Activated CD4-positive, alpha-beta T cell treated with anti-CD3 and anti-CD28 coated beads, Interleukin-2, amount 50 U/mL, for 48 hours (primary cell): ENCODE measurements at places on chromosomes 3 and 15.
A peak's percentile ranks its signal among the peaks of the same experiment; 100 is the strongest.

GRCh38 chr15:91116113-91117067, 16.3 kb downstream of the SV2B start:
- DNase-seq = no peak

- no peak for DNase-seq
Observed at GRCh38 chr3:54550221-54550977, 377.5 kb downstream of the LRTM1 start.

DNA sequence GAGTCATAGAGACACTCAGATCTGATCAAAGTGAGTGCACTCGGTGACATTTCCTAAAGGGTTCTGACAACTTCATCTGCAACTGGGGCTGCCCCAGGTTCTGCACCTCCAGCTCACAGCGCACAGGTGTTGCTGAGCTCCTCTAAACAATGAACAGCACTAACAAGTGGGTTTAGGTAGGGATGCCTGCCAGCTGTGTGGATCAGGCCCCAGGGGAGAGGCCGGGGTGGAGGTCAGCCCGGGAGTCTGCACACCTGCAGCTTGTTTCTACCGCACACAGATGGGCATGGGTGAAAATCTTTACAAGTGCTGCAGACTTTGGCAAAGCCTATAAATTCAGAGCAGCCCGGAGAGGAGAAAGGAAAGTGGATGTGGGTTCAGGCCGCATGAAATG, 355 bp downstream of the FBXW12 start:
- no peak for DNase-seq

- DNase-seq = peak; percentile 84
Observed at GRCh38 chr3:46276497-46277099, 34.3 kb downstream of the CCR3 start.

GRCh38 chr3:71168880-71169411, 414.6 kb downstream of the FOXP1 start:
- DNase-seq = no peak

GRCh38 chr3:141816958-141817357, 53.8 kb downstream of the GRK7 start:
- no peak for DNase-seq

- DNase-seq = no peak
Observed at GRCh38 chr3:72355168-72355567, 493.1 kb downstream of the SHQ1 start.

- DNase-seq = no peak
Observed at GRCh38 chr15:42604894-42605744, 29.7 kb downstream of the STARD9 start.

DNA sequence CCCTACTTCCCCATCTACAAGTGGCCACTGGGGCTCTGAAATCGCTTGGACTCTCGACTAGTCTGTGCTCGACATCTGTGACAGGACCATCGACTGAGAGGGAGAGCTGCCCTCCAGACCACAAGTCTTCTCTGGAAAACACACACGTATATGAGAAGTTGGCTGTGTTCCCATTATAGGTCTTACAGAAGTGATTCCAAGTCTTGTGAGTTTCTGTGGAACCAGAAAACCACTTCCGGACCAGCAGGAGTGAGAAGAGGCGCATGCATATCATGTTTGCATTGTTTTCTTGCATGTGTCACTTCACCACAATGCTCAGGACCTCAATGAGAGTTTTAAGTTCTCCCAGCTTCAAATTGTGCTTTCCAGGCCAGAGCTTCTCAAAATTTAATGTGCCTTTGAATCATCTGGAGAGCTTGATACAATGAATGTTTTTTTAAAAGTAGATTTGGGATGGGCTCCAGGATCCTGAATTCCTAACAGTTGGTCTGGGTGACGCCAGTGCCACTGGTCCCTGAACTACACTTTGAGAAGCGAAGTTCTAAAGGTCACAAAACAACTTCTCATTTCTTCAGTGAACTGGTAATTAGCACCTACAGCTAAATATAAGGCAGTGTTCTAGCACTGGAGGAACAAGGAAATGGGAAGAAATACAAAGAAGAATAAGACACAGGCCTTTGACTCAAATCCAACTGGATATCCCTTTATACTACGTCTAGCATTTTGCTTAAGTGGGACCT, 15.7 kb downstream of the LIPC start:
- no peak for DNase-seq

DNA sequence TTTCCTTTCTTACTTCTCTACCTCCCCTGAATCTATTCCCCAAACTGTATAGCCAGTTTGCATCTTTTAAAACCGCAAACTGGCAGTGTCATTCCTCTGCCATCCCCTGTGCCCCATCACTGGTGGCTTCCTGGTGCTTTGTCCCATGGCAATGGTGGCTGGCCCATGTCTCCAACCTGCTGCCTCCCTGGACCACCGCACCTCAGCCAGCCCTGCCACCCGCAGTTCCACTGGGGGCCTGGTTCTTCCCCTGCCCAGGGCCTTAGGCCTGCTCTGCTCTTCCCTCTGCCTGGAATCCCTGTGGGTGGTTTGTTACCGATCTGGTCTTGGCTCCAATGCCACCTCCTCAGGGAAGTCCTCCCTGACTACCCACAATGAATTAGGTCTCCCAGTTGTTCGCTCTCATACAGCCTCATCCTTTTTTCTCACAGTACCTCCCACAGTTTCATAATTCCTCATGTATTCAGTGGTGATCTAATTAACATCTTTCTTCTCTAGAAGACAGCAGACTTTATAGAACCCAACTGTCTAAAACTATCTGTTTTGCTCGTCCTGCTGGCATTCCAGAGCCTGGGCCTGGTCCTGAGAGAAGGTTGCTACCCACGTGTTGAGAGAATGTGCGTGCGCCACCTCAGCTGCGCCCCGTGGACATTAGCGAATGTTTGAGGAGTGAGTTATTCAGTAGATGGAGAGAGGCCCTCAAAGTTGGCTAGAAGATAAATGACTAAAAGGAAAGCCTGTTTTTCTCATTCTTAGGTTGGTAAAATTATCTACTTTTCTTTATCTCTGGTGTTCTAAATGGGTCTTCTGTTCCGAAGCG, 130.1 kb downstream of the DNAJB8 start:
- DNase-seq = no peak

DNA sequence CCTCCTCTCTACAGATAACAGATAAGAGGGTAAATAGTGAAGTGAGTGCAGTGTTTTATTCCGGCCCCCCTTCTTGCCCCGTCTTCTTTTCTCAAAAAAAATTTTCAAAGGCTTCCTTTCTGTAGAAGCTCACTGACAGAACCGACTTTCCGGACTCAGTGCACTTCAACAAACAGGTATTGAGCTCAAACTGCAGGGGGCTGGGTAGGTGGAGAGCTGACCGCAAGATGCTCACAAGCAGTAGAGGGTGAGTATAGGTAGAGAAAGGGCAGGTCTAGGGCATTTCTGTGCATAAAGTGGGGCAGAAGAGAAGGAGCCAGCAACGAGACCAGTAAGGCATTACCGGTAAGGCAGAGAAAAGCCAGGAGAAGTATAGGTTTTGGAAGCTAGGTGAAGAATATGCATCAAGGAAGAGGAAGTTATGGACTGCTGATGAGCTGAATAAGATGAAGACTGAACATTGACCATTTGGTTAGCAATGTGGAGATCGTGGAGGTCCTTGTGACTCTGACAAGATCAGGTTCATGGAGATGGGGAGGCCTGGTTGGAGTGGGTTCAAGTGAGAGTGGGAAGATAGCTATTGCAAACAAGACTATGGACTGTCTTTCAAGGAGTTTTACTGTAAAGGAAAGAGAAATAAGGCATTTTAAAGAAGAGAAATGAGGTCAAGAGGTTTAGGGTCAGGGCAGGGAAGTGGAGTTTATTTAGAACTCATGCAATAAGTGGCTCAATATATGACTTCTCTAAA, 97.4 kb downstream of the ST6GAL1 start:
- DNase-seq = peak; percentile 57

DNA sequence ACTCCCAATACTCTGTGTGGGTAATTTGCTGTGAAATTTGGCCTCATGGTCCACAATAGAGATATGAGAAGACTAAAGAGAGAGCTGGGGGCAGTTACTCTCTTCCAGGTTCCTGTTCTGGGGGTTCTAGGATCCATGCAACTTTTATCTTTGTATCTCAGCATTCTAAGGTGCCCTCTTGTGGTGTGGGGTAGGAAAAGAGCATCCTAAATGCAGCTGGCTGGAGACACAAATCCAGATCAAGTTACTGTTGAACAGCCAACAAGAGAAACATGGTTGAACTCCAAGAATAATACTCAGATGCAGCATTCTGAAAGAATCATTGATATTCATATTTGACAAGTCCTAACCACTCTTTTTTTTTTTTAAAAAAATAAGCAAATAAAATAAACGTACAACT, 238.2 kb downstream of the GREM1 start:
- no peak for DNase-seq

DNA sequence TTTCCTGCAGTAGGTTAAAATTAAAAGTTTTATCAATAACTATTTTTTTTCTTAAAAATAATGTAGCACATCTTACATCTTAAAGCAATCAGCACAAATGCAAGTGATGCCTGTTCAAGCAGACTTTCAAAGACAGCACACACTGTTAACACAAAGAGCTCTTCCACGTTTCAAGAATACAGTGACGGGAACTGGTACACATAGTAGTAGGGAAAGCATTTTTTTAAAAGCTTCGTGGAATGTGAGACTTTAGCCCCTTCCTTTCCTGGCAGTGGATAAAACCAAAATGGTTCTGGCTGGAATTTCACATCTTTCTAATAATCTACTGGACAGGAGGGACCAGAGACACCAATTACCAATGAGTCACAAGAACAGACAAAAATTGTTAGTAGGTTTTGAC, 33.5 kb upstream of the SLC2A2 start:
- no peak for DNase-seq

- no peak for DNase-seq
Observed at GRCh38 chr15:85976986-85977385, 102.7 kb upstream of the AGBL1 start.

DNA sequence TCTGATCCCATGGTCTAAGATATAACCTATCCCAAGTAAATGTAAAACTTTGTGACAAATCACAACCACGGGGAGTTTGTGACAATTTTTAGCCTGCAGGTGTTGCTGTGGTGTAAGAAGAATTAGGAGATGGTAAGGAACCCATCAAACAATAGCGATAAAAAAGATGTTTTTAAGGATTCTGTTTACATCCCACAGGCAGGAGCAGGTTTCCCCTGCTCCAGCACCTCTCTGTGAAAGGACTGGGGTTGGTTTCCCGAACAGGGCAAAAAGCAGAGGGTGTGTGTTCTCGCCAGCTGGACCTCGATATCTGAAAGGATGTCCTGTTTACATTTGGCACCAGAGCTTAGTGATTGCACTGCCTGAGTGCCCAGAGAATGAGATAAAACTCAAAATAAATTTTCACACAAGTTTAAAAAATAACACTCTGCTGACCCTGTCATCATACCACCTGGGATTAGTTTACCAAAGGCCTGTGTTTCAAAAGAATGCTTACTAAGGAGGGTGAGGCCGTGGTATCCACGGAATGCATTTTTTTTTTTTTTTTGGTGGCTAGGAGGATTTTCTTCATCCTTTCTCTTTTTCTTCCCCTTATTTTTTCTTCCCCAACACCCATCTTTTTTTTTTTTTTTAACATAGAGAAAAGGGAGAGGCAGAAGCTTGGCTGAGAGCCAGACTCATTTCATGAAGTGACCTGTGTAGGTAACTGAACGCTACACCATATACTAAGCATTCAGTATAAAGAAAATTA, 151.8 kb upstream of the DPH6 start:
- no peak for DNase-seq

GRCh38 chr3:85180-85579, 111.4 kb upstream of the CHL1 start:
- DNase-seq = no peak

GRCh38 chr15:40933517-40933902, 4.4 kb downstream of the DLL4 start:
- DNase-seq = no peak

DNA sequence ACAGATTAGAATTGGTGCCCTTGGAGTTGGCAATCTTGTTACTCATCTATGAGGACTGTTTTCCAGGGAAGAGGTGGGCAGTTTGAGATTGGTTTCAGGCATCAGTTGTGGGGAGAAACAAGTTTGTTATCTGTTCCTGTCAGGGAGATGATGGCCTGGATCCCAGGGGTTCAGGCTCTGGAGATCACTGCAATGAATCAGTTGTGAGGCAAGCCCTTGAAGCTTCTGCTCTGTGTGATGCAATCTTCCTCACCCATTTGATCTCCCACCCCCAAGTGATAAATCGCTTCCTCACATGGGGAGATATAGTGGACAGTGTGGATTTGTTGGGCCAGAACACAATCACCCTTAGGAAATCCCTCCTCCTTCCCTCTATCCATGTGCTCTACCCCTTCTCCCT, 276.6 kb upstream of the LRTM1 start:
- no peak for DNase-seq
